ENCODE measurements at places on chromosomes 4 and X. TPM values are rescaled to one million over a fixed set of nuclear protein-coding genes. Genes with fewer than 3 reads are reported as not detected.
A peak's percentile ranks its signal among the peaks of the same experiment; 100 is the strongest.

Gene NR3C2
- 0.11 TPM for total RNA-seq

DNA sequence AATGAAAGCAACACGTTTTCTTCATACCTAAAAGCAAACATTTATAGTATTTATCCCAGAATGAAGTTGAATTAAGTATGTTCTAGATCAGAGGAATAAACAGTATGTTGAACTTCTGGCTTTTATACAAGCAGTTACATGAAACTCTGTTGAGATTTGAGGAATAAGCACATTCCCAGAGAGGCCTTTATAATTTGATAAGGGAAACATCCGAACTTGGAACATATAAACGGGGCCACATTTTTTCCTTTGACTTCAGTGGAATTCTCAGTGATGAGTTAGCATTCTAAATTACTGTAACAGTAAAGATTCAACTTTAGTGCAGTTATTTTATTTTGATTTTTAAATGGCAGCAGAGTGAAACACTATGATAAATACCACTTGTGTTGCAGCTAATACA, 119.5 kb downstream of the GLRA3 start:
- H3K4me3 ChIP-seq: no peak overlapping the region
- no peak for DNase-seq
- H3K4me1 ChIP-seq: peaks cover 12% of the 10 kb centered on the region
- no peaks in the 10 kb centered on the region for H3K36me3 ChIP-seq
- H3K27me3 ChIP-seq: 0 out of 2 replicates have a peak, but pooled peaks cover 3% of the 10 kb centered on the region

DNA sequence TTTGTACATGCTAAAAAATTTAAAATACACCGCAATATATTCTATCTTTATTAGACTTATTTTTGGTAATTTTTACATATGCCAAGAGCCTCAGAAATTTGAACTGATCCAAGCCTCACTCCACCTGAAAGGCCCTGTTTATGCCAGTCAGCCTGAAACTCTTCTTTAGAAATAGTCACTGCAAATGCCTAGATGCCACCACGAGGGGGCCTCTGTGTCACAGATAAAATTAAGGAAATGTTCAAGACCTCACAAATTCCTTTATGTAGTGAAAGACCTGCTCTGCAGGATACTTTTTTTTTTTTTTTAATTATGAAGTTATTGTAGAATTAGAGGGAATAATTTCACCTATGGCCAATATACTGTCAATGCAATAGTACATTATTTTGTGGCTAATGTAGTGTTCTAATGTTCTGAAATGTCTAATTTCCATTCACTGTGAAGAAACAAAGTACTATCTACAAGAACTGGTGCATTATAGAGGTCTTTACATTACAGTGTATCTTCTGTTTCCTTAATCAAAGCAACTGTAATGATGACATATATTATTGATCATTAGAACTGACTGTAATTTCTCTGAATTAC, 69.8 kb downstream of the DTHD1 start:
- no peaks in the 10 kb centered on the region for H3K4me1 ChIP-seq
- peak; percentile 3 for DNase-seq
- H3K27ac ChIP-seq: no peak overlapping the region
- no peak overlapping the region for H3K4me3 ChIP-seq
- H3K27me3 ChIP-seq: no peaks in the 10 kb centered on the region
- no peaks in the 10 kb centered on the region for H3K36me3 ChIP-seq

DNA sequence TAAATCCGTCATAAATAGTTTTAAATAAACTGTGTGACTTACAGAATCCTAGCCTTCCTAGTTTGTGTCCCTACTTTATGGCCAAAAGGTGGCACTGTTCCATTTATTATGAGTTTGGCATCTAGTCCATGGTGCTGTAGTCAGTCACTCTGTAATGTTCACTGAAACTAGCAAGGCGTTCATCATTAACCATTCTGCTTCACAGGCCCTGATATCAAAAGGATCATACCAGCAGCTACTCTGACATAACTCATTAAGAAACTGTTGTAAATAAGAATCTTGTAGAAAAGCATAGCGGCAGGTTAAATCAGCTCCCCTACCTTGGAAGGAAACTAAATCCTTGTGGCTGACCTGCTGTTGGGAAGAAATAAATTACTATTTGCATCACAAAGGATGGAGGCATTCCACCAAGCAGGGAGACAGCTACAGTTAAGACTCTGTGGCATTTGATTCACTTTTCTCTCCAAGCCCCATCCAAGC, 919.6 kb upstream of the DIAPH2 start:
- H3K36me3 ChIP-seq: no peaks in the 10 kb centered on the region
- H3K27ac ChIP-seq: no peak overlapping the region
- no peaks in the 10 kb centered on the region for H3K27me3 ChIP-seq
- H3K4me1 ChIP-seq: no peaks in the 10 kb centered on the region

- DNase-seq: no peak
- H3K27me3 ChIP-seq: no peaks in the 10 kb centered on the region
- no peaks in the 10 kb centered on the region for H3K36me3 ChIP-seq
- H3K4me3 ChIP-seq: no peak overlapping the region
- no peaks in the 10 kb centered on the region for H3K4me1 ChIP-seq
Measured at GRCh38 chrX:121028419-121028818, 19.0 kb upstream of the GLUD2 start.

GRCh38 chr4:106062452-106062875, 167.2 kb downstream of the NPNT start:
- no peak overlapping the region for H3K4me3 ChIP-seq
- no peaks in the 10 kb centered on the region for H3K36me3 ChIP-seq
- H3K27ac ChIP-seq: no peak overlapping the region
- peak; percentile 59 for DNase-seq
- no peaks in the 10 kb centered on the region for H3K27me3 ChIP-seq

- no peaks in the 10 kb centered on the region for H3K36me3 ChIP-seq
- no peak overlapping the region for H3K4me3 ChIP-seq
- H3K27me3 ChIP-seq: no peaks in the 10 kb centered on the region
- H3K27ac ChIP-seq: no peak overlapping the region
Measured at GRCh38 chr4:7403001-7403400, 31.7 kb downstream of the PSAPL1 start.
